T1000 (cell line): ENCODE measurements at places on chromosomes 1 and 21.

- DNase-seq, result no peak
Measured at GRCh38 chr1:2091611-2092604, 41.7 kb downstream of the PRKCZ start.

DNA sequence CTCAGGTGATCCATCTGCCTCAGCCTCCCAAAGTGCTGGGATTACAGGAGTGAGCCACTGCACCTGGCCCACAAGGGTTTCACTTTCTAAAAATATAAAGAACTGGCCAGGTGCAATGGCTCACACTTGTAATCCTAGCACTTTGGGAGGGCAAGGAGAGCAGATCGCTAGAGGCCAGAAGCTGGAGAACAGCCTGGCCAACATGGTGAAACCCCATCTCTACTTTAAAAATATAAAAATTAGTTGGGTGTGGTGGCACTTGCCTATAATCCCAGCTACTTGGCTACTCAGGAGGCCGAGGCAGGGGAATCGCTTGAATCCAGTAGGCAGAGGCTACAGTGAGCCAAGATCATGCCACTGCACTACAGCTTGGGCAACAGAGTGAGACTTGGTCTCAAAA is 25.7 kb downstream of the MRPL39 start:
- DNase-seq, result no peak

DNA sequence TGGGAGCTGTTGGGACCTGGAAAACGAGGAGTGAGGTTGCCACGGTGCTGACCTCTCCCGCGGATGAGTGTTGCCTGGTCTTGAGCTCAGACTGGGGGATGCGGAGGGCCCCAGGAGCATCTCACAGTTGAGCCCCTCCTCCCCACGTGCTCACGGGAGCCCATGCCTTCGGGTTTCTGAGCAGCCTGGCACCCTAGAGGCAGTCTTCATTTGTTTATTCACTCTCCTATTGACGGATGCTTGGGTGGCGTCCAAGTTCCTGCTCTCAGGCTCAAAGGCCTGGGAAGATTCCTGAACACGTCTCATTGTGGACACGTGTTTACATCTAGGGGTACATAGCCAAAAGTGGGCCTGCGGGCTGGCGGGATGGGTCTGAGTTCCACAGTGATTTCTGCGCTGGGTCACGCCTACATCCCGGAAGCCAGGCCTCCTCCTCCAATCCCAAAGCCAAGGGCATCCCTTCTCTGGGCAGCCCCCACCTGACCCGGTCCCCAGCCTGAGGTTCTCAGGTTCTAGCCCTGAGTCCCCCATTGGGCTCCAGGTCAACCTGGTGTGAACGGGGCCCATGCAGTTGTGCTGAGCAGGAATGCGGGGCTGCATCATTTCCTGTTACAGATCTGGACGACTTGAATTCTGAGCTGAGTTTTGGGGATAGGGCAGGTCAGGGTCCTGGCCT is 14.7 kb downstream of the WNT3A start:
- DNase-seq, result no peak

DNA sequence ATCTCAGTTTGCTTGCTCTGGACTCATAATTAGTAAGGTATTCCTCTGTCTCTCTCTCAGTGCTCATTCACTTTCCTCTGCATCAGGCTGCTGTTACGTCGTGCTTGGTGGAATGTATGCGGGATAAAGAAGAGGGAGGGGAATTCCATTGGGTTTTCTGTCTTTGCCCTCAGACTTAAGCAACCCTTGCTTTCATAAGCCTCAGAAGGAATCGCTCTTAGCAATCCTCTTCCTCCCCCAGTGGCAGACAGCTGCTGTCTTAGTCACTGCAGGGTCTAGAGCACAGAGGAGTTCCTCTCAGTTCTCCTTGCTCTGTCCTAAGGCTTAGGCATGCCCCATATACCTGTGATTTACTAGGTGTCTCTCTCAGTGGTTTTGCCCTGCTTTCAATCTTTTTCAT is 19.1 kb upstream of the NTMT2 start:
- peak; percentile 22 for DNase-seq

GRCh38 chr21:42281181-42281680 is 34.0 kb downstream of the TFF3 start:
- DNase-seq, result no peak

DNA sequence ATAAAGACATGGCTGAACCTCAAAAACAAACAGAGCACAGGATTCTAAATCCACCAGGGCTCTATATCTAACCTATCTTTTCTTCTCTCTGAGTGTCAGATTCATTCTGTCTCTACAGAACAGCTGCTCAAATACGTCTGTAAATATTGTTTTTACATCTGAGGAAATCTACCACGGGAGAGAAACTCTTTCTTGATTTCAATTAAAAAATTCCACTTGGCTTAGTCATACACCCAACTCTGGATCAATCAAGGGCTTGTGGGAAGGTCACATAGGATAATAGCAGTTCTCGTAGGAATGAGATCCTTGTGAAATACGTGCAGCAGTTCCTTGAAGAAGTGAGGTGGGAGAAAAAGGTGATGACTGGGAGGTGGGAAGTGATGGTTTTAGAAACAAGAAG is 1355.7 kb upstream of the ADGRL2 start:
- DNase-seq, result no peak

DNA sequence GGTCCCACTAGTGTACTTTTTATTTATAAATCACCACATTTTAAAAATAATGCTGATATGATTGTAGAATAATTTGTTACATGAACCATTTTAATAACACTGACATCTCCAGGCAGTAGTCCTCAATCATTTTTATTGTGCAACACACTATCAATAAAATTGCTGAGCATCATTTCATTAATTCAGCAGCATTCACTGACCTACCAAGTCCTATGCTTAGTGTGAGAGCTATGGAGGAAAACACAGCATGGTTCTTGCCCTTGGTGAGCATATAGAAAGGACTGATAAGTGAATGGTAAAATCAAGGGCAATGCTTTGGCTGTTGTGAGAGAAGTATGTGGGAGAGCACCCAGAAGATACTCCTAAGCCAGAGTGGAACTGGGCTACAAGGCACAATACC is 119.7 kb downstream of the KCNT2 start:
- DNase-seq, result no peak

GRCh38 chr1:233919786-233920185 is 15.3 kb downstream of the SLC35F3 start:
- no peak for DNase-seq

DNA sequence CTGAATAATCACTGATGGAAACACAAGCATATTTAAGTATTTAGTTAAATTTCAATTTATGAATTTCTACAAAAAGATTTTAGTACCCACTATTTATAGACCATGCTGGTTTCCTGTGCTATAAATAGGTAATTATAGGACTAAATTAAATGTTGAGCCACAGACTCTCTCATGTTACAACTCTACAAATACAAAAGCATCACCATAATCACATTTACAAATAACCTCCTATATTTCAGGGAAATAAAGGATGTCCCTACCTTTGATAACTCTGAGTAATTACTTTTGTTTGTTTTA is 32.6 kb upstream of the CCDC190 start:
- DNase-seq, result no peak

- no peak for DNase-seq
Measured at GRCh38 chr21:42248783-42249597, 30.1 kb downstream of the ABCG1 start.

- DNase-seq, result no peak
Measured at GRCh38 chr1:94883691-94884090, 43.2 kb downstream of the CNN3 start.

- DNase-seq, result no peak
Measured at GRCh38 chr1:228767636-228768354, 32.5 kb downstream of the RHOU start.

DNA sequence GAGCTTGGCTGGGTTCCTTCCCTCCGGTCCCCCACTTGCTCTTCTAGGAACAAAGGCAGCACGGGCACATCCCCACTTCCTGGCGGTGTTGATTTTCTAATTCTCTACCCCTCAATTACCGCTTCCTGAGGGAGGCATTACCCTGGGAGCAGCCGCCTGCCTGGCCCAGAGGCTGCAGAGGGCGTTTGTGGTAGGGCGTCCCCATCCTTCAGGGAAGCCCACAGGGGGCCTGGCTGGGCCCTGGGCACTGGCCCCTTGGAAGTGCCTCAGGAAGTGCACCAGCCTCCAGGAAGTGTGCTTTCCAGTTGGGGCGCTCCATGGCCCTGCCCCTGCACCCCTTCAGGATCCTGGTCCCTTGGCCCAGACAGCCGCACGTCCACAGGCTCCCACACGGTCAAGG is 42.1 kb upstream of the CASZ1 start:
- DNase-seq, result no peak

DNA sequence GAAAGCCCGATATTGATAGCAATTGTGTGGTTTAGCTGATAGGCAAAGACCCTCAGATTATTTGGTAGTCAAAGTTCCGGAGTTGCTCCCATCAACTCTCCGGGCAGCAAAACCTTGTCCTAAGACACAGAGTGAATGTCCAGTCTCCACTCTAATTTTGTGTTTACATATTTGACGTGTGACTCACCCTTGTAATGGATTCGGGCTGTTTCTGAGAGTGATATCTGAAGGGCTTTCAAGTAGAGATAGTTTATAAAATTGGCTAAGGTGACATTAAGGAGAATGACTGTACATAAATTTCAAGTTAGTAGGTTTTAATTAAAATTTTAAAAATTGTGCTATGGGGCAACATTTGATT is 154.2 kb downstream of the CNIH3 start:
- DNase-seq, result no peak

DNA sequence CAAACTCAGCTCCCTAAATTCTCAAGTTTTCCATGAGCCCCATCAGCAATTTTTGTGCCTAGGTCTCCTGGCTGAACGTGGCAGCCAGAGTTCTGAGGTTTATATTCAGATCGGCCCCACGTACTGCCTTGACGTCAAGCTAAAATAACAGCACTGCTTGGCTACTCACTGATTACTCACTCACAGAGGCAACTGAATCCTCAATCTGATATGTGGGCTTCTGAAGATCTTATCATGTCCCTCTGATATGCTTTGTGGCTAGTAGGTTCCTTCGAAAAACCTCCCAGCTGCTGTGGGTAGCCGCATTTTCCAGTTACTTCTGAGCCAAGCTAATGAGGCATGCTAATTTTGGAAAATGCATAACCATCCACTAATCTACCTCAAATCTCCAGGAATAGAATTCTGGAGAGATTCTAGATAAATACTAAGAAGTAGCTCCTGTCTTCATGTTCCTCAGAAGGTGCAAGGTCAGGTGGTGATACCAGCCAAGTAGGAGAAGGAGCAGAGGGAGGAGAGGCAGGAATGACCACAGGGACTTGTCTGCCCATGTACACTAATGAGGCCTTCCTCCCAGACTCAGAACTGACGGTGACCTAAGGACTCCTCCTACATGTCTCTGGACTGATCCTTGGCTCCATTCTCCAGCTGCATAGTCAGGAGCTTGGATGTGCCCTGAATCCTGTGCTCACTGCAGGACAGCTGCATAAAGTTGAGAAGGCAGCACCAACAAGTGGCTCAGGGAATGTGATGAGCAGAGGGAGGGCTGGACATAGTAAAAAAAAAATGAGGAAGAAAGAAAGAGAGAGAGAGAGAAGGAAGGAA is 263.7 kb downstream of the TNR start:
- DNase-seq, result no peak

GRCh38 chr21:40383951-40384350 is 463.0 kb downstream of the DSCAM start:
- DNase-seq, result no peak

- peak; percentile 16 for DNase-seq
Measured at GRCh38 chr1:46643368-46643775, 24.8 kb downstream of the ATPAF1 start.

DNA sequence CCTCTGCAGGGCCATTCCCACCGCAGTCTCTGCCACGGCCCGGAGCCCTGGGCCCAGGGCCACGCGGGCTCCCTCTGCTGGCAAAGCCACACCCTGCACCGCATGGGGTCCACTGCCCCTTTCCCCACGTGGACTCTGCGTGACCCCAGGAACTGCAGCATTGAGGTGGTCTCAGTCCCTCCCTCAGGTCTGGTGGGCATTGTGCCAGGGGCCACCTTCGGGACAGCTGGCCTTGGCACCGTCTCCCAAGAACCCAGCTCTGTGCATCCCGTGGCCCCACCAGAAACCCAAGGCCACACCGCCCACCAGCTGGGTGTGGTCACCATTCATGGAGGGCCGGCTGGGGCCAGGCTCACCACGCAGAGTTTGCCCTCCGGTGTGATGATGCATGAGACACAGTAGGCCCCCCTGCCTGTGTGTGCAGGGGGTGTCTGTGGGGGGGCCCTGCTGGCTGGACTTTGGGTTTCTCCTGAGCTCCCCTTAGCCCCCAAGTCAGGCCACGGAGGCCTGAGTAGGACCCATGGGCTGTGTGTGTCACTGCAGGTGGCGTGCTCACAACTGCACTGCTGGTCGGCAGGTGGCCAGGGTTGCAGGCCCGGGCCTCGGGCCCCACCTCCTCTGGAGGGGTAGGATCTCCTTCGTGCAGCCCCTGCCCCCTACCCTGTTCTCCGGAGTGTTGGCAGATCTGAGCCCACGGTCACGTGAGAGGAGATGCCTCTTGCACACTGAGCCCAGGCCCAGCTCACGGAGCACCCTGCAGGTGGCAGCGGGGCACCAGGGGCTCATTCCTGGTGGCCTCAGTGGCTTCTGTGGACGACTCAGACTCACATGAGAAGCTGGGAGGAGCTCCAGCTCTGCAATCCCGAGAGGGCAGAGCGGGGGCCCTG is 5.8 kb downstream of the VWA1 start:
- DNase-seq, result no peak
